ENCODE measurements at places on chromosomes 5 and 9. TPM values are rescaled to one million over a fixed set of nuclear protein-coding genes. Genes with fewer than 3 reads are reported as not detected.

The KCNN2 gene
- total RNA-seq = 2.6 TPM

The HMCN2 gene
- total RNA-seq = not detected

The PLAC8L1 gene
- total RNA-seq = not detected

The PCDHB14 gene
- 0.43 TPM for total RNA-seq

The SV2C gene
- not detected for total RNA-seq

The NSD1 gene
- total RNA-seq = 59.3 TPM

The TMOD1 gene
- 0.97 TPM for total RNA-seq

The EPB41L4B gene
- 0.32 TPM for total RNA-seq

The BTNL3 gene
- not detected for total RNA-seq

The BTNL8 gene
- total RNA-seq = not detected

The TARS1 gene
- total RNA-seq = 293 TPM

The FYB1 gene
- total RNA-seq = not detected

The RAB3C gene
- not detected for total RNA-seq

The C9 gene
- total RNA-seq = not detected

The GLT6D1 gene
- total RNA-seq = not detected

The SLC34A1 gene
- not detected for total RNA-seq

The AGXT2 gene
- total RNA-seq = under 0.01 TPM

The WDR38 gene
- total RNA-seq = not detected

The SNCB gene
- not detected for total RNA-seq

The SPINK7 gene
- total RNA-seq = not detected

The PCDHB10 gene
- under 0.01 TPM for total RNA-seq

The ST8SIA4 gene
- total RNA-seq = 3.5 TPM

The CATSPER3 gene
- not detected for total RNA-seq

The PPIC gene
- total RNA-seq = 42.5 TPM

The ANKRA2 gene
- total RNA-seq = 19.9 TPM

The C1QTNF3 gene
- 0.86 TPM for total RNA-seq

The ANKRD34B gene
- not detected for total RNA-seq
